CD4-positive, CD25-positive, alpha-beta regulatory T cell (primary cell): ENCODE measurements at places on chromosomes 16 and 17. TPM values are rescaled to one million over a fixed set of nuclear protein-coding genes. Genes with fewer than 3 reads are reported as not detected.

The FOXC2 gene
- not detected for total RNA-seq

The TEKT3 gene
- total RNA-seq, result 1.2 TPM

The CAPNS2 gene
- total RNA-seq, result not detected

The PIGS gene
- total RNA-seq, result 59.7 TPM

DNA sequence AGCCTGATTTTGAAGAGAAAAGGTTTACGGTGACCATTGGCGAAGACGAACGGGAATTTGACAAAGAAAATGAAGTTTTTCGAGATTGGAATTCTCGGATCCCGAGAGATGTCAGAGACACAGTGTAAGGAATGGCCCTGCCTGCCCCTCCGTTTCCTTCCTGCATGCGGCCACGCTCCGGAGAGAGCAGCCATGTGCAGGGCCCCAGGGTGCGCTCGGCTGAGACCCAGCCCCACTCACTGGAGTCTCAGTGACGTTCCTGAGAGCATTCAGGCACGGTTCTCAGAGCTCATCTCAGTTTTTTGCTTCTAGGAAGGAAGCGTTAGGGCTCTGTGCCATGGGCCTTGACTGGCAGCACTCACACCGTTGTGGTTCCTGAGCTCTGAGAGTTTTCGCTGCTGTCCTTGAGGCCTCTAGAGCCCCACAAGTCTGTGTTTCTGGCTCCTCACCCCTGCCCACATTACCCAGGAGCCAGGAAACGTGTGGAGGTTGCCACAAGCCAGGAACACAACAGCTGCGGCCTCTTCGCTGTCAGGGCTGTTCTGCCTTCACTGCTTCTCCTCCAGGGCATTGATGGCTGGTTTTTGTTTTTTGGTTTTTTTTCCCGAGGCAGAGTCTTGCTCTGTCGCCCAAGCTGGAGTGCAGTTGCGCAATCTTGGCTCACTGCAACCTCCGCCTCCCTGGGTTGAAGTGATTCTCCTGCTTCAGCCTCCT, 29.8 kb downstream of the ZC3H18 start:
- DNase-seq, result no peak

DNA sequence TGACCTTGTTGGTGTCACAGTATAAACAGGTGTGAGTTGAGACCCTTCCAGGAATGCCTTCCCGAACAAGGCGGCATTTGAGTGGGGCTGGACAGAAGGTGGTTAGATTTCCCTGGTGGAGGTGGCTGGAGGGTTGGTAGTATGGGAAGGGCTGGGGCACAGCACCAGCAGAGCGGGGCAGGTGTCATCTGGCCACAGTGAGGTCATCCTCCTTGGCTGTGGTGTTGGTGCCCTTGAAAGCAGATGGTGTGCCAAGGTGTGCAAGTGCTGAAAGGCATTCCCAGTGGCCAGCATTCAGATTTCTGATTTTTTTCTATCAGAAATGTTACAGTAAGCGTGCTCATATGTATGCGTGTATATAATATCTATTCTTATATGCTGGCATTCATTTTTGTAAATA, 126.6 kb downstream of the LAT start:
- no peak for DNase-seq

GRCh38 chr16:65944361-65944760, 422.1 kb upstream of the CDH5 start:
- DNase-seq, result no peak

- no peak for DNase-seq
Measured at GRCh38 chr16:46803373-46803772, 27.6 kb downstream of the C16orf87 start.
